ENCODE measurements at places on chromosomes 1 and 21.

GRCh38 chr21:15195768-15196167 lies 131.0 kb upstream of the NRIP1 start:
- DNase-seq, result no peak

- no peak for DNase-seq
Measured at GRCh38 chr1:76033800-76034475, 40.6 kb upstream of the ST6GALNAC3 start.

- DNase-seq, result no peak
Measured at GRCh38 chr1:165179306-165179705, 177.2 kb downstream of the LMX1A start.

GRCh38 chr1:20430355-20431175 lies 55.4 kb downstream of the CAMK2N1 start:
- DNase-seq, result peak; percentile 55

DNA sequence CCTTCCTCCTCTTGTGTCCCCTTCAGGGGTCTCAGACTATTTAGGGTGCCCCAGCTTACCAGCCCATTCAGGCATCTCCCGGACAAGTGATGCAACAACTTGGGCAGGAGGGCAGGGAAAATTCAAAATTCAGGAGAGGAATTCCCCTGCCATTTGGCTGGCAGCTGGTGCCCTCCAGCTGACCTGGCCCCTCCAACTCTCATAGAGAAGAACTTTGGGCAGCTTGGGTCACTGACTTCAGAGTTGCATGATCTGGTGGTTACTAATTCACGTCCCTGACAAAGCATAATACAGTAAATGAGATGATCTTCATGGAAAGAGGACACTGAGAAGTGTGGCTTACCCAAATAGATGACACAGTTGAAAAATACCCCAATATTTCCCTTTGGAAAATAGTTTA lies at the start of gene FCAMR:
Gene FCAMR (minus strand): TSS at position 15 of the 400 bp plus-strand sequence. CDS start 335 bp downstream, outside the sequence.
- no peak for DNase-seq

DNA sequence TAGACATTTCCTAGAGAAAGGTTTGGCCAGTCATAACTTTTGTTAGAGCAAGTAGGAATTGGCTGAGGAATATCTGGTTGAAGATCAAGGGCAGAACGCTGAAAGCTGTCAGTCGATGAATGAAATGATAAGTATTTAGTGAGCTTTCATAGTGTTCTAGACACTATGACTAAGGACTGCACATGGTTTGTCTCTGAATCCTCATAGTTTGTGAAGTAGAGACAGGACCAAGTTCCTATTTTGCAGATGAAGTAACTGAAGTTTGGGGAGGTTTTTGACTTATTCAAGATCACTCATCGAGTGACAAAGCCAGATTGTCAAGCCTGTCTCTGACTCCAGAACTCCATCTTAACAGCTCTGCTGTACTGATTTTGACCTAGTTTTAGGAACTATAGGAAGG lies 4.7 kb downstream of the ELOA start:
- no peak for DNase-seq

DNA sequence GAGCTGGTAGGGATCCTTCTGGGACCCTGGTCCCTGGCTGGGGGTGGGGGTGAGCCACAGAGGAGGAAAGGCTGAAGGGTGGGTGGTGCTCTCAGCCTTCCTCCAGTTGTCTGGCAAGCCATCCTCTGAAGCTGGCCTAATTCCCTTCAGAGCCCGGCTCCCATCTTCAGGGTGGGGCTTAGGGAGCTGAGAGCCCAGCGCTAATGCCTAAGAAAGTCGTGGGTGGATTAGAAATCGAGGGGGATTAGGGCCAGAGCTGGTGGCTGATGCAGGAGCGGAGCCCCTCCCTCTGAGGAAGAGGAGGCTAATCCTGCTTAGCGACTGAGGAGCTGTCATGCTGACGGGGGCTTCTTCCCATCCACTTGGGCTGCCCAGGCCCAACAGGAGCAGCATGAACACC lies 30.8 kb upstream of the DMBX1 start:
- DNase-seq, result no peak

GRCh38 chr1:114386129-114387009 lies 124.6 kb downstream of the TRIM33 start:
- DNase-seq, result no peak

GRCh38 chr1:206003854-206004800 lies 932 bp upstream of the RAB7B start:
- DNase-seq, result no peak

DNA sequence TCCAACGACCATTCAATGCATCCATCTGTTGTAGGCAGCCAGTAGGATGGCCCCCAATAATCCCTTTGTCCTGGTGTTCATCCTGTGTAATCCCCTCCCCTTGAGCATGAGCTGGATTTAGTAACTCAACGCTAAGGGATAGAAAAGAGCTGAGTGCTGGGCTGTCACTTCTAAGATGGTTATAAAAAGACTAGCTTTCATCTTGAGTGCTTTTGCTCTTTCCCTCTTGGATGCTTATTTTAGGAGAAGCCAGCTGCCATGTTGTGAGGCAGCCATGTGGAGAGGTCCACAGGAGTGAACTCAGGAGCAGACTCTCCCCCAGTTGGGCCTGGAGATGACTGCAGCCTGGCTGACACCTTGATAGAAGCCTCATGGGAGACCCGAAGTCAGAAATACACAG lies 401.5 kb downstream of the VAV3 start:
- no peak for DNase-seq

GRCh38 chr1:244730153-244730933 lies 77.4 kb downstream of the DESI2 start:
- peak; percentile 56 for DNase-seq

DNA sequence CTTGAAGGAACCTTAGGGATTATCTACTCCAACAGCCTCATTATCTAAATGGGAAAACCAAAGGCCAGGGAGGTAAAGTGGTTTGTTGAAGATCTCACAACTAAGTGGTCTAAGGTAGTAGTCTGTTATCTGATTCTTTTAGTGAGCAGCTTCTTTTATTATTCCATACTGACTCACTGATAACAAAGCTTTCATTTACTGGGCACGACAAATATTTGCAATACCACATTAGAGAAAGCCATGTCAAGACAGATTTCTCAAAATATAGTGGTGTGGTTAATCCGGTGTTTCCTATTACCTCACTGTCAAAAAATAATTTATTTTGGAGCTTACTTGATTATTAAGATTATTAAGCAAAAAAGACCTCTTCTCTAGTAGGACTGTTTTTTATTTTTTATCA lies 369.1 kb downstream of the S1PR1 start:
- no peak for DNase-seq

DNA sequence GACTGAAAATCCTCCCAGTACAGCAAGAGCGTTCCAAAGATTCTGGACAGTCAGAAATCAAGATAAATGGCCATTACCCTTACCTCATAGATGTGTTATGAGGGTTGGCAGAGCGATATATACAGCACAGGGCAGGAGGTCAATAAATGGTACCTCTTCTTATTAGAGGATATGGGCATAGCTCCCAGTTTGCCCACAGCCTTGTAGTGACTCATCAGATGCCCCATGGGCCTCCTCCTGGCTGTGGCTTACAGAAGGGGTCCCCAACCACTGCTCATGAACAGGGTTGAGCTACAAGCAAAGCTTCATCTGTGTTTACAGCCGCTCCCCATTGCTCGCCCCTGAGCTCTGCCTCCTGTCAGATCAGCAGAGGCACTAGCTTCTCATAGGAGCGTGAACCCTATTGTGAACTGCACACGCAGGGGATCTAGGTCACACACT lies 7.3 kb upstream of the IFNGR2 start:
- no peak for DNase-seq

DNA sequence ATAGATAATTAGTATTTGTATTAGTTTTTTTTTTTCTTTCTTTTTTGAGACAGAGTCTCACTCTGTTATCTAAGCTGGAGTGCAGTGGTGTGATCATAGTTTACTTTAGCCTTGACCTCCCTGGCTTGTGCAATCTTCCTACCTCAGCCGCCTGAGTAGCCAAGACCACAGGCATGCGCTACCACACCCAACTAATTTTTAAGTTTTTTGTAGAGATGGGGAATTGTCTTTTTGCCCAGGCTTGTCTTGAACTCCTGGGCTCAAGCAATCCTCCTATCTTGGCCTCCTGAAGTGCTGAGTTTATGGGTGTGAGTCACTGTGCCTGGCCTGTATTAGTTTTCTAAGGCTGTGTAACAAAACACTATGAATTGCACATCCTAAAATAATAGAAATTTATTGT lies 58.3 kb downstream of the MSH4 start:
- no peak for DNase-seq

- no peak for DNase-seq
Measured at GRCh38 chr1:24329331-24329730, 10.2 kb downstream of the GRHL3 start.

GRCh38 chr1:13956393-13956792 lies 256.4 kb downstream of the PRDM2 start:
- no peak for DNase-seq

- DNase-seq, result no peak
Measured at GRCh38 chr1:223674119-223674890, 8.8 kb upstream of the CAPN8 start.

DNA sequence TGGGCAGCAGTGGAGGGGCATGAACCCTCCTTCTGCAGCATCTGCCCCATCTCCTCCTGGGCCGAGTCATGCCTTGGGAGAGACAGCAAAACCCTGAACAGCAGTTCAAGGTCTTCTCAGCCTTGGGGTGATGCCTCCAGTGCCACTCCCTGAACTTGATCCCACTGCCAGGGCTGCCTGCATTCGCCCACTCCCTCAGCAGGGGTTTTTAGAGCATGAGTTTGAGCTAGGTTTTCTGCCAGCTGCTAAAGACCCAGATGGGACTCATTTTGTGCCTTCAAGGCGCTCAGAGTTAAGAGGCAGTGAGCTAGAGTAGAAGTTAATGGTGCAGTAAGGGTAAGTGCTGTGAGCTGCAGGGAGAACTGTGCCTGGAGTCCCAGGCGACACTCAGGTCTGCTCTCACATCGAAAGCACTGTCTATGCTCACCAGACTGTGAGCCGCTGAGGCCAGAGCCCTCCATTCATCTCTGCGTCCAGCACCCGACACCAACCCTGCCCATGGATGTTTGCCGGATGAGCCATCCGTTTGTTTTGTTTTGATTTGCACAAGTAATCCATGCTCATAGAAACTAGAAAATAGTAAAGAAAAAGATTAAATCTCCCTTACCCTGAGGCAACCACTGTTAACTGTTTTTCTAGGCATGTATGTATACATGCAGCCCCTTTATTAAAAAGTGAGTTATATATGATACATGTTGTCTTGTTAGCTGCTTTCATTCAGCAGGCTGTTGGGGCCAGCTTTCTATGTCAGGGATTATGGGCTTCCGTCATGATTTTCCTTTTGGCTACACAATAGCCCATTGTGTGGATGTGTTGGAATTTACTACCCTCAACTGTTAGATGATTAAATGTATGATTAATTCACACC lies 67.8 kb downstream of the VPS26C start:
- no peak for DNase-seq

DNA sequence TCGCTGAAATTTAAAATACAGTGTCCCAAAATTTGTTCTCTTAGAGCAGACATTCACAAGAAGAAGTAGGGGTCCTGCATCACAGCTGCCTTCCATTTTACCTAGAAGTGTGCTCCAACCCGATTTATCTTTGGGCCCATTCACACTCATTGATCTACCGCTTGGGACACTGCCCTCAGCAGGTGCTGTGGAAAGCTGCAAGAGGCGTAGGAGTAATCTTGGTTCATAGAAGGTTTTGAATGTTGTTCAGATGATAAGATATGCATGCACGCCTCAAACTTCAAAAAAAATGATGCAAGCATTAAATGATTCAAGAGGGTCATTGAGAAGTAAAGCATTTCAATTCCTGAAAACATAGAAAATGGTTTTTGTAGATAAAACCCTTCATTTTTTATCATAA lies 18.6 kb upstream of the C1orf105 start:
- DNase-seq, result no peak

DNA sequence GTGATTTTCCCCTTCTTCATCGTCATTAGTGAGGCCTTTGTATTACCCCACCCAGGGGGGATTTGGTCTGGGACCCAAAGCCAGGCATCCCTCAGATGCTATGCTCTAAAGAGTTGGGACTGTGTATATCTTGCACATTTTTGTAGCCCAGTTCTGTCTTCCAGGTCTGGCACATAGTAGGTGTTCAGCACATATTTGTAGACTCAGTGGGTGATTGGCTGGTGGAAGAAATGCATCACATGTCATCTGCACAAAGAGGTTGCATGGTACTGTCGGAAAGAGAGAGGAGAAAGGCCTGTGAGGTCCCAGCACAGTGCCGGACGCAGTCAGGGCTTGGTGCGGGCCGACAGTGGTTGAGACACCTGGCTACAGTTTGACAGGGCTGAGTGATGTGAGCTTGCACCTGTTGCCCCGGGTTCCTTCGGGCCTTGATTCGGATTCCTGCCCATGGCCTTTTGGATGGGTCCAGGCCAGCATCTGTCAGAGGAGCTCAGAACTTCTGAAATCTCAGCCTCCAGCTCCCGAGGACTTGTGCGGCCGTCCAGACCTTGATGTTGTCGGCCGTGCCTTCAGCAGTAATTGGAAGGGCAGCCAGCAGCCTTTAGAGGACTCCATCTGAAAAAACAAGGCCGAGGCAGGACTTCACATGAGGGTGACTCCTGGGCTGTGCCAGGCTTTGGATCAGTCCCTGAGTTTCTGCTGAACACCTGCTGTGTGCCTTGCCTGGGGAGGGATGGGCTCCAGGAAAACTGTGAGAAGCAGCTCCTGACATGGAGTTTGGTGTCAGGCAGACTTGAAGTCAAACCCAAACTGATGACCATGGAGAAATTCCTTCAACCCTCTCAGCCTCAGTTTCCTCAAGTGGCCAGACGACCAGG lies 40.9 kb upstream of the PADI1 start:
- no peak for DNase-seq

GRCh38 chr1:226436472-226436854 lies 28.6 kb upstream of the PARP1 start:
- no peak for DNase-seq

GRCh38 chr21:35658242-35658641 lies 402.1 kb downstream of the SETD4 start:
- no peak for DNase-seq

DNA sequence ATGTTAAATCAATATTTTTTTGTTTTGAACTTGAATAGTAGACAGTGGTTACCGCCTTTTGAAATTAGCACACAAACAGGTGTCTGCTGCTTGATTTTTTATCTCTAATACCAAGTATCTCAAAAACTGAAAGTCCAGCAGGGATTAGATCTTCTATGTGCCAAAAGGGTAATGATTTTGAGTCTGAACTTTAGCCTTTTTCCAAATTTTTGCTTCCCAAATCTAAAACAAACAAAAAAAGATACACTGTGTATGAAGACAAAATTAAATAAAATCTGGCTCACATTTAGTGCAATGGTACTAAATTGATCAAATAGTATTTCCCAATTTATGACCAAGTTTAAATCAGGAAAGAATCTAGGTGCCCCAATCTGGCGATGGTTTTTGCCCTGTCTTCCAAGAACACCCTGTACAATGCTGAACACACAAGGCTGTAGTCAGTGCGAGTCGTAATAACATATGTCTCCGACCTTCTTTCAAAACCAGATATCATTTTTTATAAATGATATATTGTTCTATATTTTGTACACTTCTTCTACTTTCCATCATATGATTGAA lies 40.5 kb downstream of the PLPPR4 start:
- no peak for DNase-seq

GRCh38 chr1:47755101-47755990 lies 241.8 kb downstream of the TRABD2B start:
- peak; percentile 64 for DNase-seq

Measured in GM20000 (cell line).